Stimulated activated CD8-positive, alpha-beta memory T cell treated with anti-CD3 and anti-CD28 coated beads, Interleukin-7, amount 100 ng/mL, for 1 hour (primary cell): ENCODE measurements at places on chromosomes 3 and 15.

- DNase-seq, result no peak
These were observed 4.1 kb upstream of the THSD4 start for GRCh38 chr15:71111181-71111565.

GRCh38 chr3:190258634-190259033 is 63.6 kb downstream of the CLDN1 start:
- no peak for DNase-seq

DNA sequence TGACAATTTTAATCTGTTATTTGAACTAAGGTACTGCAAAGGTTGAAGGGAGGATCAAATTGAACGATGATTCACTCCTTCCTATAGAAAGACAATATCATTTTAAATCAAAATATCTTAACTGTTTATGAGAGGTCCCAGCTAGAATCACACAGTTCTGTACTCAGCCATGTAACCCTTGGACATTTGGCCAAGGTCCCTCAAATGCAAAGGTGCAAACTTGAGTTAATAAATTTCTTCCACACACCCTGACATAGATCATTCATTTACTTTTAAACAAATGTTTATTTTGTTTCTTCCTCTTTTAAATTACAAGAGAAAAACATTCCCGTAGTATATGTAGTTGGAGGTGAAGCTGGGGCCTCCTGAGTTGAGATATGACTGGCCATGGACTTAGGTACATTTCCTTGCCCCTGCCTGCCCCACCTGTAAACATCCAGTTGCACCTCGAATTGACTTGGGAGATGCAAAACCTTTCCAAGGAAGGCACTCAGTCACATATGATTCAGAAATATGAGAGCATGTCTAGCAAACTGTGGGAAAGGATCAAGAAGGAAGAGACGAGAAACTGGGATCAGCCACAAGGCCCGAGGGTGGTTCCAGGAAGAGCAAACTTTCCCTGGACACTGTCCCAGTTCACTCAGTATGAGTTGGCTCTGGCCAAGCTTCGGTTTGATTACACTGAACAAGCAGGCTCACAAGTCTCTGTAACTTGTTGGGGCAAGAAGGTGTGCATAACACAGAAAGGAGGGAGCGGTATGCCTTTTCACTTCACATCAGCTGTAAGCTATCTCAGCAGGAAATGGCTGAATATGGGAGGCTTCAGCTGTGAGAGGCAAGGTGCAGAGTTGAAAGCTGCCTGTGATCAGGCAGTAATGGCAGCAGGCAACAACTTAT is 6.7 kb downstream of the TNFSF10 start:
- DNase-seq, result no peak

DNA sequence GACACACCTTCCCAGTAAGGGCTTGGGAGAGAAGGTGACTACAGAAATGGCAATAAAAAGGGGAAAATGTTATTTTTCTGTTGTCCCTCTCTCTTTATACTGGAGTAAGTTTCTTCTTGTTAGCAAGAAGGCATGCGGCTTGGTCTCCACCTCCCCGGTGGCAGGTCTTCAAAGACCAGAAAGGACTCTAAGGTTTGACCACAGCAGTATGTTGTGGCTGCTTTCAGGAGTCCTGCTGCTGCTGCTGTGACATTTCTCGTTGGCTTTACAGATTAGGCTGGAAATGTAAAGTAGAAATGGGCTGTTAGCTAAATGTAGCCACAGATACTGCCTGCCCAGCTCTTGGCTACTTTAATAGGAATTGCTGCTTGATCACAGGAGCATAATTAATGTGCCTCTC is 175.8 kb upstream of the ZBTB20 start:
- DNase-seq, result no peak

GRCh38 chr15:94247789-94248638 is 16.7 kb downstream of the MCTP2 start:
- DNase-seq, result no peak
